ENCODE measurements at places on chromosomes 11 and 22.

- DNase-seq: peak; percentile 66
These were observed 4.8 kb downstream of the PIM3 start for GRCh38 chr22:49965091-49966040.

GRCh38 chr11:11167806-11168205, 185.2 kb downstream of the CSNK2A3 start:
- DNase-seq: no peak

DNA sequence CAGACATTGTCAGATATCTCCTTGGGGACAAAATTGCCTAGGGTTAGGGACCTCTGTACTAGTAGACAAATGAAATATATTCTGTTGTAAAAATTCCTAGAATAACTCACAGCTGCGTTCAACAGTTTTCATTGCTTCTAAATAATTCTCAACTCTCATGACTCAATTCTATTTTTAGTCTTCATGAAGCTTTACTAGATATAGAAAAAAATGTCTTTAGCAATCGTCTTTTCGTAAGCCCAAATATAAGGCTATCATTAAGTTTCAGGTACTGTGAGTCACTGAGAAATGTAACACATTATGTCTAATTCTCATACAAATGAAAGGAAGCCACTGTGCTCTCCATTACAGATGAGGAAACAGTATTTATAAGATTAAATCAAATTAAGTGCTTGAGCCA, 6.4 kb downstream of the MMP12 start:
- no peak for DNase-seq

DNA sequence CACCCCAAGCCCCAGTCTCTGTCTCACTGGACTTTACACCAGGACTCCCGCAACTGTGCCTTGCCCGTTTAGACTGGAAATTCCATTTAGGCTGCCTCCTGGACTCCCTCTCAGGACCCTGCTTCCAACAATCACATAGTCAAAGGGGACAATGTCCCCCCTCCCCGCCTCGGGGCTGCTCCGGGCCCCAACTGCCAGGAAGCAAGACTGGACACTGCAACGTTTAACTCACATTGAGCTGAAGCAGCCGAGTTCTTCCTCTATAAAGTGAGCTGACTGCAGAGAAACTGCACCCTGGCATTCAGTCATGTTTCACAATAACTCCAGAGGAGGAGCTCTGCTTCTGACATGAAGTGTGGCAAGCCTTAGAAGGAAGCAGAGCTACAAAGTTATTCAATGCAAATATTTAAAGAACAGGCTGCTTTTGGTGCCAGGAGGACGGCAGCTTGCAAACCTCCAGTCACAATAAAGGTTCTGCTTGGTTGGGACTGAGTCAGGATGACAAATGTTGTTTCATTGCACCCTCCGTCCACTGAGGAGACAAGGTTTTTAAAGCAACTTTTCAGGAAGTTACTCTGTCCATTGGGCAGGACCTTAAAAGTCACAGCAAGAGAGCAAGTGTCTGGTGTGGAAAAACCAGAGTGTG, 19.9 kb downstream of the PACSIN2 start:
- DNase-seq: peak; percentile 79

GRCh38 chr22:50602338-50602700, 1.7 kb downstream of the MAPK8IP2 start:
- peak; percentile 27 for DNase-seq

GRCh38 chr22:44648085-44648820, 53.8 kb upstream of the PRR5 start:
- peak; percentile 69 for DNase-seq
